ENCODE measurements at places on chromosomes 7 and 10.

GRCh38 chr10:100886963-100887362, 25.8 kb upstream of the SLF2 start:
- DNase-seq = no peak

GRCh38 chr10:93364966-93365365, 117.2 kb downstream of the MYOF start:
- no peak for DNase-seq

DNA sequence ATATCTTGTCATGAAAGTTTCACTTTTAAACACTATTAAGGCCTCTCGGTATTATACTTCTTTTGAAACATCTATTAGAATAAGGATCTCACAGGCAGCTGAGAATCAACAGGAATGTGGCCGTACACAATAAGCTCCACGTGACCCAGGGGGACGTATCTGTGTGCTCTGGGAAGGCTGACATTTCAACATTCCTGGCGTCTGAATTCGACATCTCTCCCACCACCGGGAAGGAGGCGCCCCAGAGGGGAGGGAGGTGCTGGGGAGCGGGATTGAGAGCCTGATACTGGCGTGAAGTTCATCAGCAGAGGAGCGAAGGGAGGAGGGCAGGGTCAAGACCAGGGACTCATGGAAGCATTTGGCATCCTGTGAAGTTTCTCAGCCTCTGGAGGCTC, 401.3 kb downstream of the DNAJB6 start:
- no peak for DNase-seq

DNA sequence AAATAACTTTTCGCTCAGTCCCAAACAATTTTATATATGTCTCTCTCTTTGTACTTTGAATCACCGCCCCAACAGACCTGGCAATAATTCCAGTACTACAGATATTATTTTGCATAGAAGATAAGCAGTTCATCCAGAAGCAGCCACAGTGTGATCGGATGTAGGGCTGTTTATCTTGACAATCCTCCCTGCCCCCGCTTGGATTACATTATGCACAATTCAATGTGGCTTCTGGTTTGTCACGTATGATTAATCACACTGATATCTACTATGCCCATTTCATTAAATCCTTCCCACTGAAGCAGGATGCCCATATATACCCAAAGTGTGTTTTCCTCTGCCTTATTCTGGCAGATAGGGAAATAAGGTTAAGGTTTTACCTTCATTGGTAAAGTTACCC, 115.2 kb downstream of the PDE1C start:
- no peak for DNase-seq

DNA sequence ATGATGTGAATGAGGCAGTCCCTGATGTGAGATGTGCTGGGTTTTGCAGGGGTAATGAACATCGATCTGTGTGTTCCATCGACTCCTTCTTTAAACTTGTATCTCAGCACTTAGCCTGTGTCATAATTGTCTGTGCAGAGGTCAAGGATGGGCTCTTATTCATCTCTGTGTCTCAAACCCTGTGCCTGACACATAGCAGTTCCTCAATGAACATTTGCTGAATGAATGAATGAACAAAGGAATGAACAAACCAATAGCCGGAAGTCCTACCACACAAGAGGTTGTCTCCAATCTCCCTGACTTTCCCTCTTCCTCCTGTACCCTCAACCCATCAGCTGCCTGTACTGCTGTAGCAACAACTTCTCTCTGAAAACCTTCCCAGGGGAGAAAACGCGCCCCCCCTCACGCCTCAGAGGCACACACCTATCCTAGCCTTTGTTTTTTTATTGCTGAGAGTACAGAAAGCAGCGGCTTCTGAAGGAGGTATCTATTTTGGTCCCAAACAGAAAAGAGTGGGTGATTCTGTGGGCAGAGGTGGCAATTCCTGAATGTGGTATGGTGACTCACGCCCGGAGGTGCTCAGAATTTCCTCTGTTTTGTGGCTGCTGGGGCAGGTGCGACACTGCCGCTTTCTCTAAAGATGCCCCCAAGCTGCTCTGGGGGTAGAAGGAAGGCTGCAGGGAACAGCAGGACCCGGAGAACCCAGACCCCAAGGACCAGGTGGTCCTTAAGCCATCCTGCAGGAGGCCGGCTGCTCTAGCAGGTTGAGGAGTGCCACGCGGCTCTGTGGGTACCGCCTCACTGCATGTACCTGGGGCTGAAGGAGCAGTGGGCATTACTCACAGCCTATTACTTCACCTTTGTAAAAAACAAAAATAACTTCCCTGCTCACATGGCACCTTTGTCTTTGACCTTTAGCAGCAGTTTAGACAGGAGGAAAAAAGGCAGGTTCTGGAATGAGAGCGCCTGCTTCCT, 9.6 kb downstream of the IL2RA start:
- DNase-seq = peak; percentile 73

GRCh38 chr7:100163006-100163531, 4.5 kb upstream of the TRAPPC14 start:
- DNase-seq = no peak

- DNase-seq = no peak
Observed at GRCh38 chr10:79405221-79405994, 40.0 kb downstream of the ZCCHC24 start.

DNA sequence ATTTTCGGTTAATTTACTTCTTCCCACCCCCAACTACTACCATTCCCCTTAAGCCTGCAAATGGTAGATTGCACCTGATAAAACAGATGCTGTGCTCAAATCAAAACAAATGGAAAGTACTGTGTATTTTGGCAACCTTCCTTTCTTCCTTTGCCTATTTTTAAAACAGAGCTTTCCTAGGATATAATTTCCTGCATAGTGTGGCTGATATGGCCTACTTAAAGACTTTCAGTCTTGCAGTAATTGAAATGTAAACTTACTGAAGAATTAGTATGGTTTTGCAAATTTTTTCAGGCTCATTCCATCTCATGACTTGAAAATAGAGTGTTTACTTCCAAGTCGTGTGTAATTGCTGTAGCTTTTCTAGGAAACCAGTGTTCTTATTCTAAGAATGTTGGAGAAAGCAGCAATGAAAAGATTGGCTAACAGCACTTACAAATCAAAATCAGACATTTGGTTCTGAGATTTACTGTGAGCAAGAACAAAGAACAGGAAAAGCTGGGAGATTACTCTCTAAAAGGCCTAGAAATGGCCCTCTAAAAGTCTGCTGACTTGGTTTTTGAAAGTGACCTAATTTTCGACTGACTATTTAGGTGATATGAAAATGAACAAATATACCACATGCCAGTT, 52.0 kb downstream of the REEP3 start:
- no peak for DNase-seq

GRCh38 chr7:42235741-42236161, 1.3 kb downstream of the GLI3 start:
- no peak for DNase-seq

- no peak for DNase-seq
Observed at GRCh38 chr7:156832195-156832877, 60.6 kb downstream of the LMBR1 start.

GRCh38 chr10:35341521-35341920, 5.2 kb downstream of the CCNY start:
- no peak for DNase-seq

DNA sequence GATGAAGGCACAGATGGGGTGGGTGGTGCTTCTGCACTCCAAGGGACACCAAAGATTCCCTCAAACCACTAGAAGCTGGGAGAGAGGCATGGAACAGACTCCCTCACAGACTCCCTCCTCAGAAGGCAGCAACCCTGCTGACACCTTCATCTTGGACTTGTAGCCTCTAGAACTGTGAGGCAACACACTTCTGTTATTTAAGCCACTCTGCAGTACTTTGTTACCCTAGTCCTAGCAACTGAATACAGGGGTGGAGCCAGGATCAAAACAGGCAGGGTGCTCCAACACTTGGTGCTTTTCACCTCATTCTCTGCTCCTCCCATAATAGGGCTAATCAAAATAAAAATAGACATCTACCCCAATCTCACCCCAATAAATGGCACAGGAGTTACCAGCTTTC, 2.3 kb upstream of the GSTO1 start:
- DNase-seq = no peak

DNA sequence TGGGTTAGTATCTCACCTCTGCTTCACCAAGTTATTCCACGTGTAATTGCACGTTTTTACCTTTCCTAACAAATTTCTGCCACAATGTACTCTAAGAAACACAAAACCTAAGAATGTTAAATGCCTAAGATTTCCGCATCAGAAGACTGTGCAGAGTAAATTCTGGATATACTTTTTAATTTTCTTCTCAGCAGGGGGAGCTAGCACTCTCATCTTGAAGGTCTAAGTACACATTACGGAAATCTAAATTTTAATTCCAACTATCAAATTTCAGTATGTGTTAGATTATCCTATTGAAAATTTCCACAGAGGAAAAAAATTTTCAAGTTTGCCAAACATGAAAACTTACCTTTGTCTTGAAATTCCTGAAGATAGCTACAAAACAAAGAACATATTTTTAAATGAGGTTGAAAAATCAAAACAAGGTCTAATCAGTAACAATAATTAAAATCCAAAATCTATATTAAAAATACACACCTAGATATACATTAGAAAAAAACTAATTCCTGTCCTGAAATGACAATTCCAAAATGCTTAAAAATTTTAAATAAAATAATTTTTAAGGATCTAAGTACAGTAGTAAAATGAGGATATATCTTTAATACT, 10.5 kb downstream of the SKAP2 start:
- DNase-seq = no peak

GRCh38 chr7:6416516-6417145, 31.1 kb downstream of the DAGLB start:
- DNase-seq = no peak

DNA sequence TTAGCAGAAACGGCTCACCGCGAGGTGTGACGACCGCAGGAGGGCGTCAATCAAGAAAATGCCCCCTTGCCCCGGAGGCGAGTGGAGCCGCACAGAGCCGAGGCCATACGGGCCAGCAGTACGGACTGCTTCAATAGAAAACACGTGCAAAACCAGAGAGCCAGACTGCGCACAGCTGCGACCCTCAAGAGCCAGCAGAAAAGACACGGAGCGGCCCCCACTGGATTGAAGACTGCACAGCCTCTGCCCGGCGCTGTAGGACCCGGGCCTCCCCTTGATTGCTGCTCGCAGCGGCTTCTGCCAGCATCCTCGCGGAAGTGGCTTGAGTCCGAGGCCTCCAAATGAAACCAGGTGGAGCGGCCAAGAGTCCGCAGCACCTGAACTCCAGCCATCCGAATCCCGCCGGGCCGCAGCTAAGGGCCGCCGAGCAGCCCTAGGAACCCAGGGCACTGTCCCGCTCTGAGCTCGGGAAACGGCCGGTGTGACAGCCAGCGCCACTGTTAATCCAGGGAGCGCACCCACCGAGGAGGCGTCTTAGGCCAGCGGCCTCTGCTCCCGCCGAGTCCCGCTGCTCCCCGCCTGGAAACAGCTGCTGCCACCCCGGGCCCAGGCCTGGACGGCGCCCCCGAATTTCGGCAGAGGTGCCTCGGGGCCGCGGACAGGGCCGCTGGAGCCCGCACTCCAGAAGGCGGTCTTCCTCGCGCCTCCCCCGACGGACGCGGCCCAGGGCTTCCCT, 660 bp upstream of the HHEX start:
- DNase-seq = no peak

DNA sequence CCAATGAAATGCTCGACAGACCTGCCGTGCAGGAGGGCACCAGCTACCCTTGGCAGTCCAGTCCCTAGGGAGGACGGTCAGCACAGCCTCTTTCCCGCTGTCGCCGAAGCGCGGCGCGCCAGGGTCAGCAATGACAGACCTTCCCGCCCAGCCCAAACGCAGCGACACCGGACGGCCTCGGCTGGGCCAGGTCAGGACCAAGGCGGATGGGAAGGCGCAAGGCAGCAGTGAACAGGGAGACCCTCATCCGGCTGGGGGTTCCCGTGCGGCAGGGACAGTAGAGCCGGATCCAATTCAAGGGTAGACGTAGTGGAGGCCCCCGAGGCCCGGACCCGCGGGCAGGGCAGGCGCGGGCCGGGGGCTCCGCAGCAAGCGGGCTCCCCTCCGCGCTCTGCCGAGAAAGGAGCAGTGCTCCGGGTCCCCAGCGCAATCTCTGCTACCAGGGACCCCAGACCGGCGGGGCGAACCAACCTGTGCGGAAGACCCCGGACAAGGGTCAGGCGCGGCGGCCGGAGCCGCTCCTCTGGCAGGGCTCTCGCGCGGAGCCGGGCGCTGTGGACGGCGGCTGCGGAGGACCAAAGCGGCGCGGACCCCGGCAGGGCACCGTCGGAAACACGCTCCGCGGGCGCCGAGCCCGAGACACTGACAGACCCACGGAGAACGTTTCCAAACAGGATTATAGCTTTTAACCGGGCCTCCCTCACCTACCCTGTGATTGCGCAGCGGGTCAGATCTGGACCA, at the start of gene SEC31B:
Gene SEC31B, minus strand, starts transcription at position 551 of the 741 bp plus-strand sequence. CDS start 2,909 bp downstream, outside the sequence.
- DNase-seq = no peak

GRCh38 chr10:96587264-96588059, 650 bp upstream of the TM9SF3 start:
- peak; percentile 32 for DNase-seq

- no peak for DNase-seq
Observed at GRCh38 chr7:74029991-74030415, 2.0 kb downstream of the ELN start.

DNA sequence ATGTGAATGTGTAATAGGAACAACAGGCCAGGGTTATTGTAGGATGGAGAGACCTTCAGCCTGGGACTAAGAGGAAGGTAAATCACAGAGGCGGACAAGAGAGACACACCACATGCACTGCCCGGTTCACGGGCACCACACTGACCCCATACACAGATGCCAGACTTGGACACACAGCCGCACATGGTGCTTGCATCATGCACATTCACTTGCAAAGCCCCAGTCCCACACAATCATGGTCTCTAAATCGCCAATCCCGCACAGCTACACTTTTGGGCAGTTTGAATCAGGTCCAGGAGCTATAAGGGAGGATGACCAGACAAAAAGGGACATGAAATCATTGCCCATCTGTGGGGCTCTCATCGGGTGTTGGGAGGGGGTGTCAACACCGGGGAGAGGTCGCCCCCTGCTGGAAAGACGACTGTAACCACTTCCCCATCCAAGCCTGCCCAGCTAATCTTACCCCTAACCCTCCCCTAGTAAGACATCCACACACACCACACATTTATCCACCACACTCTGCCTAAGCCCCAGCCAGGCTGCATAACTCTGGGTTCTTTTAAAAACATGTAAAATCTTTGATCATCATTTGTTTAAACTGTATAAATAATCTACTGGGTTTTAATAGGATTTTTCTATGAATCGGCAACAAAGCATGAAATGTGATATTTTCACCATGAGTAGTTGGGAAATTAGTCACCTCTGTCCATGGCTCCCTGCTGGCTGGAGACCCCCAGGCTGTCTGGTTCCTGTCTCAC, 40.5 kb upstream of the SLF2 start:
- peak; percentile 30 for DNase-seq

GRCh38 chr10:58820386-58820785, 307.7 kb downstream of the BICC1 start:
- DNase-seq = no peak

DNA sequence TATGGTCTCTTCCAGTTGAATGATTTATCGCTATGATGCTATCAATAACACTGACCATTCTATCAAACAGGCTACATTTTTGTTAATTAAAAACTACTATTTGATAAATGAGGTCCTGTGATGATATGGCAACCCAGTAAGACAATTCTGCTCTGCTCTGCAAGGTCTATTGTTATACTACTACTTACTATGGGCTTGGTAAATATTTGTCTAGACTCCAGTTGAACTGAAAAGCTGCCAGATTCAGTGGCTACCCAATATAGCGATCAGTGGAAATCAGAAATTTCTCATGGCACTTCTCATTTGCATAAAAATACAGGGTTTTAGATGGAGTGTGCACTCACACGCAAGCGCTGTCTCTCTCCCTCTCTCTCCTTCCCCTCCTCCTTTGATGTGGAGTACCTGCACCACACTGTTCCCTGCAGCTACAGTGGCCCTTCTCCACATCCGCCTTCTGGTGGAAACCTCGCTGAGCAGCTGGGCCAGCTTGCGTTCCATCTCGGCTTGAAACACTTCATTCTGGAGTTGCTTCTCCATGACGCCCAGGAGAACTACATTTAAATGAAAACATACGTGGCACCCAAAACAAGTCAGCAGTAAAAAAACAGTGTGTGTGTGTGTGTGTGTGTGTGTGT, 77.9 kb downstream of the KIAA1549 start:
- DNase-seq = peak; percentile 9
